ENCODE measurements at places on chromosomes 13 and 19.

DNA sequence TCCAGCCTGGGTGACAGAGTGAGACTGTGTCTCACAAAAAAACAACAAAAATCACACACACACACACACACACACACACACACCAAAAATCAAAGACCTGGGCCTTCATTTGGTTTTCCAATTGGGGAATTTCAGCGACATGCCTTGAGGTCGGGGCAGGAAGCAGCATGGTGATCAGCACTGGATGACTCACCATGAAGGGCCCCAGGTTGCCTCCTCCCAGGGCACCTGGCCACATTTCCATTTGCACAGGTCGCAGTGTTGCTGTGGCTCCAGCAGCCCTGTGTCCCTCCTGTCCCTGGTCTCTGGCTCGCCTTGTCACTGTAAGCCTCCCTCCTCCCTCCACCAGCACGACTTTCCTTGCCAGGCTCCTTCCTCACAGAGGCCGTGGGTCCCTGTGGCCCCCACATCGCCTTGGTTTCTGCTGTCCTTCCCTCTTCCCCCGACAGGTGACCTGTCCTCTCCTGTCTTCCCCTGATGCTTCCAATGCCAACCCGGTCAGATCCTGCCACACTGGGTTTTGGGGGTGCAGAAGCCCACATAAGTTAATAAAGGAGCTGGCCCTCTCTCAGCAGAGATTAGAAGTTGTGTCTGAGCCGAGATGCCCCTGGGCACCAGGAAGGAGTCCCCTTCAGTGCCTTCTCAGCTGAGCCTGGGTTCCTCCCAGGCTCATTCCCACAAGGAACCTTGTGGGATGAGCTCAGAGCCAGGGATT is 66.7 kb downstream of the GPR12 start:
- DNase-seq: no peak

- no peak for DNase-seq
Measured at GRCh38 chr19:4099041-4099764, 24.7 kb downstream of the MAP2K2 start.

- DNase-seq: no peak
Measured at GRCh38 chr13:96796091-96796633, 198.1 kb downstream of the OXGR1 start.

GRCh38 chr13:39254601-39255000 is 216.3 kb downstream of the NHLRC3 start:
- no peak for DNase-seq

DNA sequence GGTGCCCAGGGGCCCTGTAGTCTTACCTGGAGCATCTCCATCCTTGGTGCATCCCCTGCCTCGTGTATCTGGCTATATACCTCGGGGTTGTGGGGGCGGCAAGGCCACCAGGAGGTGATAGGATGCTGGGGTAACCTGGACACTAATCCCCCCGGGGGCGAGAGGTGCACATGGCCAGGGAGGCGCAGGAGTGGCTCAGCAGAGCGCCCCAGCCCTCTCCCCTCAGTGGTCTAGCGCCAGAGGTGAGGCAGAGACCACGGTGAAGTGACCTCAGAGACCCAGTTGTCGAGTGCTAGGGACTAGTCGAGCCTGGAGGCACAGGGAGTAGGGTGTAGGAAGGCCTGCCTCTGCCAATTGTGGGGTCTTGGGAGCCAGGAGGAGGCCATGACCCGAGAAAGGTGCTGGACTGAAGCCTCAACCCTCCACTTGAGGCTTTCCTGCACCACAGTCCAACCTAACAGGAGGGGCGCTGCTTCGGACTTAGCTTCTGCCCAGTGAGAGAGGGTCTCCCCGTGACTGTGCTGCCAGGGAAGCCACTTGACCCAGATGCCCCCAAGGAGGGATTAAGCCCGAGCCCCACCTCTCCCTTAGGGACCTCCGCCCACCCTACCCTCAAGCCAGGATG is at the start of gene LHB:
Gene LHB (minus strand): TSS at position 51 of the 625 bp plus-strand sequence. CDS start 10 bp downstream, at position 41.
- DNase-seq: no peak

- no peak for DNase-seq
Measured at GRCh38 chr13:75639454-75639853, 3.3 kb downstream of the LMO7 start.

DNA sequence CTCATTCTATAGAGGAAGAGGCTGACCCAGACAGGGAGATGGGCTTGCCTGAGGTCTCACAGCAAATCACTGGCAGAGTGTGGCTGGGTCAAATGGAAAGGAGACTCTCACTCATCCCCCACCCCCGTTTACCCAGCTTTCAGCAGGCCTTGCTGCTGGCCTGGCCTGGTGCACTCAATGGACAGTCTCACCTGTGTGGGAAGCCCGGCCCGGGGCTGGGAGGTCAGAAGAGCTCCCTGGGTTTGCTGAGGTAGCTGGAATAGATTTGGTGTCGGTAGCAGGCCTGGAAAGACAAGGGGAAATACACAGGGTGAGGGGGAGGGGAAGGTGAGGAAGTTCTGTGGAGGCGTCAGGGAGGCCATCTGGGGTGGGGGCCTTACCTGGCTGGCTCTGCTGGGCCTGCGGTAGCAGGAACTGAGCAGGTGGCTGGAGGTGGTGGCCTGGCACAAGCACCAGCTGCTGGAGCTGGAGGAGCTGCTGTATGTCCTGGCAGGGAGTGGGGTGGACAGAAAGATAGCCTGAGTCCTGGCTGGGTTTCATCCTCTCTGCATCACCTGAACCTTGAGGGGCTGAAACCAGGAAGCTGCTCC is 23.5 kb downstream of the ZNF574 start:
- no peak for DNase-seq

GRCh38 chr13:95235974-95236373 is 65.3 kb downstream of the ABCC4 start:
- no peak for DNase-seq

DNA sequence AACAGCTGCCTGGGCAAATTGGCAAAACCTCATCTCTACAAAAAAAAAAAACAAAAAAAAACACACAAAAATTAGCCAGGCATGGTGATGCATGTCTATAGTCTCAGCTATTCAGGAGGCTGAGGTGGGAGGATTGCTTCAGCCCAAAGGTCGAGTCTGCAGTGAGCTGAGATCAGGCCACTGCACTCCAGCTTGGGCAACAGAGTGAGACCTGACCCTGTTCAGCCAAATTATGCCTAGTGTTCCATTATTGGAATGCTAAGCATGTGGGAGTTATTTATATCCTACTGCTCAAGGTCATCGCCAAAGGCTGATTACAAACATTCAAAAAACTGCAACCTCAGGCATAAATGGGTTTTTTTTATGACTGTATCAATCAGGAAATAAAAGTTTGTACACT is 1251.0 kb upstream of the PCDH9 start:
- DNase-seq: no peak

- no peak for DNase-seq
Measured at GRCh38 chr19:40862785-40863184, 12.5 kb upstream of the CYP2A6 start.

- DNase-seq: peak; percentile 23
Measured at GRCh38 chr19:10748927-10749434, 31.1 kb downstream of the DNM2 start.

DNA sequence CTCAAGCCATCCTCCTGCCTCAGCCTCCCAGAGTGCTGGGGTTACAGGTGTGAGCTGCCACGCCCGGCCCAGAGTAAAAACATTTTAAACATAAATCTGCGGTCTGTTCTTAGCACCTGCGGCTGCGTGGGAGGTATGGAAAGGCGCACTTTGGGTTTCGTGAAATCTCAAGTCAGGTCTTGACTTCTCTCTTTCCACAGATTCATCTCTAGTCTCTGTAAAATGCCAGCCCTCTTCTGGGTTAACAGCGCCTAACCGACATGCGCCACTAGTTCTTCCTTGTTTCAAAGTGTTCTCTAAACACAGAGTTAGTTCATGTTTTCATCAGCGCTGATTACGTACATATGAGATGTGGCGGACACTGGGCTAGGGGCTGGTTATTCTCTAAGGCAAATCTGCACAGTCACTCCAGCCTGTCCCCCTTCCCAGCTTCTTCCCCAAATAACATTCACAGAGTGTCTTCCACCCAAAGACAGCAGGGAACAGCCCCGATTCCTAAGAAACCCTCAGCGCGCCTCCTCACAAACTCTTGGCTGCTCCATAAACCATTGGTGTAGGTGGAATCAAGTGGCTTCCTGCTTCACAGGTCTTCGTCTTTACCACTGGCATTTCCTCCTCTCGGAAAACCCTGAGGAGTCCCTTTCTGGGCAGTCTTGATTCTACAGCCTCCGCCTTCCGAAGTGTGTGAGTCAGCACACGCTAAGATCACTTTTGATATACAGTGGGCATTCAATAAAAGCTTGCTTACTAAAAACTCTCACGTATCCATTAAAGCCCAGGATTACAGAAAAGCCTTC is 1.4 kb downstream of the PARP4 start:
- peak; percentile 71 for DNase-seq

DNA sequence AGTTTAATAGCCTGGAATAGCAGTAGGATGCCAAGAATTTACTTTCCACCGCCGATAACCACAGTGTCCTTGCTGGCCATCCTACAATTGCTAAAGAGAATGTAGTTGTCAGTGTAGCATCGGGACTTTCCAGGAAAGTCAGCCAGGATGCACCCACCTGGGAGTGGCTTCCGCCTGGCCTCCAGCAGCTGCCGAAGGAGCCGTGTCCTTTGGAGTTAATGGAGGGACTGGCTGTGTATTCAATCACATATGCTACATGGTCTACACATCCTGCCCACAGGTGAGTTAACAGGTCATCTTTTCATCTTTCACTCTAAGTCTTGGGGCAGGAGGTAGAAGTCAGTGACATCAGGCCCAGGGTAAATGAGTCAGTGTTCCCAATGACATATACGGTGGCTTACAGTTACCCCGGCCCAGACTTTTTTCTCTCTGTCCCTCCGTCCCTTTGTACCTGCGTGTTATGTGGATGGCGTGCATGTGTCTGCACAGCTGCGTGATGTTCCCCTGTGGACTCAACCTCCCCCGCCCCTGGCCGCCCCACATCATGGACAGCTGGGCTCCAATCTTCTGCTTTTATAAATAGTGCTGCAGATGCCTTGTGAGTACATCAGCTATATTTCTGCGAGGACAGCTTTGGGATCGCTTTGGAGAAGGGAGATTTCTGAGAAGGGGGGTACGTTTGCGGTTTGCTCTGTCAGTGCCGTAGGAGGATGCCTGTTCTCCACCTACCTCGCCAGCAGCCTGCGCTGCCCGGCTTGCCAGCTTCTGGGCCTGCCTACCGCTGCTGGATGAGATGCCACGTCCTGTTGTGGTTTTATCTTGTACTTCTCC is 63.1 kb downstream of the ATP11A start:
- no peak for DNase-seq

- no peak for DNase-seq
Measured at GRCh38 chr19:49850221-49850486, 805 bp upstream of the PTOV1 start.

- DNase-seq: peak; percentile 22
Measured at GRCh38 chr19:6616011-6616410, 25.1 kb upstream of the CD70 start.

DNA sequence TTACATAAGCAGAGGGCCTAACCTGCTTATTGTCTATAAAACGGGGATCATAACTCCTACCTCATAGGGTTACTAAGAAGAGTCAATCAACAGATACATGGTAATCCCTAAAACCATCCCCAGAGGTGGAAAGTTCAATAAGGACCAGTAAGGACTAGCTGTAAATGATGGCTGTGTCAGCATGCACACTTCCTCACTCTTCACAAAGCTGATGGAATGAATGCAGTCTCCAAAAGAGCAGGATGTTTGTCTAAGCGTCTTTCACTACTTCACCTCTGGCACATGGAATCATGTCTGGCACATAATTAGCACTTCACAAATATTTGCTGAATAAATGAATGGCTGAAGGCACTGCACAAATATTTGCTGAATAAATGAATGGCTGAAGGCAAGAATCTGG is 134.2 kb downstream of the MIPEP start:
- no peak for DNase-seq

- DNase-seq: no peak
Measured at GRCh38 chr13:43119206-43119605, 95.8 kb downstream of the DNAJC15 start.

DNA sequence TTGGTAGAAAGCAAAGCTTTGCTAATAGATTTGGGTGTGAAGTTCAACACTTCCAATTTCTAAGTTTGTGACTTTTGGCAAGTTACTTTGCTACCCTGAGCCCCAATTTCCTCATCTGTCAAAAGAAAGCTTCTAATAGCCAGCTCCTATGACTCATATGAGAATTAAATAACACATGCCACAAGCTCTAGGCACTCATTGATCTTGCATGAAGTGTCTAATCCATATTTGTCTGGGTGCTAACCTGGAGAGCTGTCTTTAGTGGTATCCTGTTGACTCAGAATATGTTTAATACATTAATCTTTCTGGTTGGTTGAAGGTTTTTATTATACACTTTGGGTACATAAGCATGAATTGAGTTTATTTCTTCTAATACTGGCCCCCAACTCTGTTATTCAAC is 188.8 kb downstream of the POSTN start:
- DNase-seq: peak; percentile 61

GRCh38 chr19:17725422-17726078 is 6.3 kb downstream of the MAP1S start:
- DNase-seq: no peak

All from fibroblast of skin of scalp (primary cell).